ENCODE measurements at places on chromosomes 2 and 18. TPM values are rescaled to one million over a fixed set of nuclear protein-coding genes. Genes with fewer than 3 reads are reported as not detected.
A peak's percentile ranks its signal among the peaks of the same experiment; 100 is the strongest.

GRCh38 chr2:239589270-239589825 is 188.5 kb upstream of the HDAC4 start:
- no peak overlapping the region for H3K4me3 ChIP-seq
- no peak for DNase-seq
- H3K4me1 ChIP-seq: peaks cover 8% of the 10 kb centered on the region
- H3K27me3 ChIP-seq: no peaks in the 10 kb centered on the region

Gene NT5C1B
- not detected for total RNA-seq

DNA sequence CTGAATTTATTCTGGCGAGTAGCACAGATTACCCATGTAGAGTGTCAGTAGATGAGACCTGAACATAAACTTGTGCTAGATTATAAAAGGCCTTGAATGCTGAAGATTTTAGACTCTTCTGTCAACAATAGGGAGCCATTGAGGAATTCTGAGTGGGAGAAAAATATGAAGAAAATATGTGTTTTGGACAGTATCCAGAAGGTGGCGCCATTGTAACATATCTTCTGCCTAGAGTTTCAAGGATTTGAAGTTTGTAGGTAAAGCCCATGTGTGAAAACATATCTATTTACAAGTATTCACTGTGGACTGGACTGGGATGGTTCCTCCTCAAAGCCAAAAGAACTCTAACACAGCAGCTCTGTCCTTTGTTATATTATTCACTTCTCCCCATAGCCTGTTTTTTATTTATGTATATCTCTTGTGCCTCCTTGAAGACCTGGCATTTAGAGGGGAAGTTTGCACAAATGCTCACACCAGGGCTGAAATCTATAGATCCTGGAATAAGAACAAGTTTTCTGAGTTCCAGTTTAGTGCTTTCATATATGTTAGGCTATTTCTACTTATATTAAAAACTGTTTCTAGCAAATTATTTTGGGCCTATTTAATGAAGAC is 124.9 kb downstream of the RDH14 start:
- no peak overlapping the region for H3K4me3 ChIP-seq
- peaks cover 32% of the 10 kb centered on the region for H3K27me3 ChIP-seq
- peaks cover 35% of the 10 kb centered on the region for H3K4me1 ChIP-seq
- DNase-seq: no peak
- H3K36me3 ChIP-seq: no peaks in the 10 kb centered on the region
- no peak overlapping the region for H3K27ac ChIP-seq

DNA sequence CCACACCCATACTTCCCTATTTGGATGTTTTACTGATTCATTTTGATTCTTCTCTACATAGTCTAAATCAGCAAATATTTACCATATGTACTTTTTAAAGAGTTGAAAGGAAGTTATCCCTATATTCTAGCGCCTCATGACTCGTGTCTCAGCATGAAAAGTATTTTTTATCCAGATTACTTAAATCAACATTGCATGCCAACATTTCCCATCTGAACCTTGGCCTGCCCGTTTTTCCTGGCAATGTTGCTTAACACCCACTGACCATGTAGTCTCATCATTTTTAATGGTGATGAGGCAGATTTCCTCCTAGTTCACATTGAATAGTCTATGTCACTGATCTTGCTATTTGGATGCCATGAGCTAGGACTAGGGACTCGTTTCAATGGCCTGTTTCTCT is 13.2 kb upstream of the SCYGR5 start:
- no peaks in the 10 kb centered on the region for H3K27me3 ChIP-seq
- H3K27ac ChIP-seq: no peak overlapping the region
- H3K4me3 ChIP-seq: no peak overlapping the region

DNA sequence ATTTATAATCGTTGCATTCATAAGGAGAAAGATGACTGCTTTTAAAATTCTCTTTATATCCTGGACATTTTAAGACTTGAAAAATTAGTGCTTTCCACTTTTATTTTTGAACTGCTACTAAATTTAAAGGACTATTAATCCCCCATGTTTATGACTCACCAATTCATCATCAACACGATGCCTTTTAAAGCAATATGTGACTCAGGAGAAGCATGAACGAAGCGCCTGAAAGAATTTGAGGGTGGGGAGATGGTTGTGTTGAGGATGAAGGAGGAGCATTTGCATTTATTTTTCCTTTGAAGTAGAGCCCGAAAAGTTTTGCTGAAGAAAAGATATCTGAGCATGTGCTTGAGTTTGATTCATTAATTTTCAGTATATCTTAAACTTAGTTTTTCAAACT is 192.2 kb upstream of the LRRTM1 start:
- no peak overlapping the region for H3K27ac ChIP-seq
- DNase-seq: no peak
- H3K4me1 ChIP-seq: no peaks in the 10 kb centered on the region
- H3K36me3 ChIP-seq: no peaks in the 10 kb centered on the region

Gene NYAP2
- total RNA-seq: 1.00 TPM

Gene UGT1A8
- total RNA-seq: not detected

GRCh38 chr18:77198663-77199062 is 51.0 kb upstream of the GALR1 start:
- no peaks in the 10 kb centered on the region for H3K36me3 ChIP-seq
- no peak overlapping the region for H3K4me3 ChIP-seq
- DNase-seq: no peak
- no peak overlapping the region for H3K27ac ChIP-seq
- peaks cover 13% of the 10 kb centered on the region for H3K27me3 ChIP-seq
- no peaks in the 10 kb centered on the region for H3K4me1 ChIP-seq

GRCh38 chr18:62974928-62975675 is 259.8 kb downstream of the PHLPP1 start:
- peaks cover 35% of the 10 kb centered on the region for H3K36me3 ChIP-seq
- no peaks in the 10 kb centered on the region for H3K4me1 ChIP-seq
- H3K27ac ChIP-seq: no peak overlapping the region
- H3K27me3 ChIP-seq: no peaks in the 10 kb centered on the region

DNA sequence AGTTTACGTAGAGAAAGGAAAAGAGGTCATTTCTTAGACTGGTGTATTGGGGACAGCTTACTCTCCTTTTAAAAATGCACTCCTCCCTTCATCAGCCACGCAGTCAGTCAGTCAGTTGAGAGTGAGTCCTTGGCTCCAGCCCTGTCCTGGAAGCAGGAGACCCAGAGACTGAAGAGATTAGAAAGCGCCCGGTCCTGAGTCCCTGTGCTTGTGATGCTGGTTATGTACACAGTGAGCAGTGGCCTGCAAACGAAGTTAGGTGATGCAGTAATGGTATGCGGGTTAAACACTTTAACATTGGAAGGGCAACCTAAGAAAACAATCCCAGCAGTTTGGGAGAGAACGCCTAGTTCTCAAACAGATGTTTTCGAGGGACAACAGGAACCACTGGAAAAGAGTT is 6.3 kb upstream of the ASB1 start:
- H3K27ac ChIP-seq: peak overlapping the region; percentile 23
- peaks cover 38% of the 10 kb centered on the region for H3K4me1 ChIP-seq
- no peaks in the 10 kb centered on the region for H3K27me3 ChIP-seq

DNA sequence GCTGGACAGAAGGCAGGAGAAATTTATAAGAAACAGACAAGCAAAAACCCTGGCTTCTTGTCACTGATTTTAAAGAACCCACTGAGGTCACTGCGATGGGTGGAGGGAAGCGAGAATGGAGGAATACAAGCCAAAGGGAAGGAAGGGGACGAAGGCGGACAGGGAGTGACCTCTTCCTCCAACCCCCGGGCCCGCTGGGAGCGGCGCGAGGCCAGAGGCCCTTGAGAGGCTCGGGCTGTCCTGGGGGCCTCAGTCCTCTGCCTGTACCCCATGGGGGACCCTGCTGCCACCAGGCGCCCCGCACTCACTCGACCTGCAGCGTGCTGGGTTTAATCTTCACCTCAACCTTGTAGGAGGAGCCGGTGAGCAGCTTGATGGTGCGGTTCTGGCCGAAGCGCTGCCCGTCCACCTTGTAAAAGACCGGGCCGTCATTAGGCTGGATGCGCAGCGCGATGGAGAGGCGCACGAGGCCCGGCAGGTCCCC is 793 bp downstream of the CNRIP1 start:
- no peak for DNase-seq
- H3K4me1 ChIP-seq: peaks cover 12% of the 10 kb centered on the region
- H3K4me3 ChIP-seq: peak overlapping the region; percentile 86
- H3K36me3 ChIP-seq: peaks cover 7% of the 10 kb centered on the region
- H3K27me3 ChIP-seq: peaks cover 72% of the 10 kb centered on the region
- no peak overlapping the region for H3K27ac ChIP-seq

DNA sequence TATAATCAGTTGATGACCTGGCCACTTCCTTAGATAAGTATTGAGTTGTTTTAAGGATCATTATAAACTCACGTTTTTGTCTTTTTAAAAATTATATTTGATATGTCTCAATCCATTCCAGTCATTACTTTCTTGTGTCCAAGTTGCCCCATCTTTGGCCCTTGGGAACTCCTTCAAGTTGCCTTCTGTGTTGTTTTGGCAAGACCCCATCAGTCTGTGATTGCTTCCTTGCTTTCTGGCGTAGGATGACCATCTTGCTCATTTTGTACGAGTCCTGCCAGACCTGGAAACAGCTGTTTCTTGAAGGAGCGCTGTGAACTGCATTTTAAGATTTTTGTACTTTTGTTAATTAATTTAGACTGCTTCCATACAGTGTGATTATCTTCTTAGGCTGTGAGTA is 68.9 kb upstream of the ITM2C start:
- no peak overlapping the region for H3K27ac ChIP-seq
- peaks cover 37% of the 10 kb centered on the region for H3K36me3 ChIP-seq
- H3K4me3 ChIP-seq: no peak overlapping the region

- peaks cover 6% of the 10 kb centered on the region for H3K4me1 ChIP-seq
- DNase-seq: peak; percentile 43
- no peak overlapping the region for H3K27ac ChIP-seq
- H3K27me3 ChIP-seq: peaks cover 32% of the 10 kb centered on the region
- H3K4me3 ChIP-seq: no peak overlapping the region
These were observed 175.7 kb downstream of the FAM210A start for GRCh38 chr18:13550418-13551304.

DNA sequence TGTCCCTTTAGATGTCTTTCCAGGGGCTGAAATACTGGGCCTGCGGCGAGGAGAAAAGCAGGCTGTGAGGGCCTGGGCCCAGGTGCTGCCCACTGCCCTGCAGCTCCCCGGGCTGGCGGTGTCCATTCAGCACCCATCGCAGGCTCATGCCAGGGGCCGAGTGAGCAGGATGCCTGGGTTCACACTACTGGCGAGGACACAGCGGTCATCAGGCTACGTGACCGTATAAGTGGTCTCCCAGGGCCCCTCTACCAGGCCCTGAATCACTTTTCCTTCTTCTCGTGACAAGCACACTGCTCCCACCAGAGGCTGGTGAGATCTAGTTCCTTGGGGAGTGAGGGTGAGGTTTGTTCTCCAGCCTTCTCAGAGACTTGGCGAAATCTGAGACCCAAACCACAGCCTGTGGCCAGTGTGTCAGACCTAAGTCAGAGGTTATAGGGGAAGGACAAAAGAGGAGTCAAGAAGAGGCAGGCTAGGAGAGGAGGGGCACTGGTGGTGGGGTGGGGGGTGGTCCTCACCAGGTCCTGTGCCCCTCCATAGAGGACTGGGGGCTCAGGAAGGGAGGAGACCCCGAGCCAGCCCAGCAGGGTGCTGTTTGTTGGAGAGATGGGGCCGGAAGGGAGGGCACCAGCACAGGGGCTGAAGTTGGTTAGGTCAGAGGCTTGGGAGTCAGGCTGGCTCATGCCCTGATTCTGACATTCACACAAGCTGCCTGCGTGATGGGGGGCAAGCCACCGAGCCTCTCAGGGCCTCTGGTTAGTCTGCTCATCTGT is 6.6 kb upstream of the SEMA4C start:
- H3K4me3 ChIP-seq: no peak overlapping the region
- H3K36me3 ChIP-seq: no peaks in the 10 kb centered on the region
- DNase-seq: no peak
- no peaks in the 10 kb centered on the region for H3K27me3 ChIP-seq
- H3K4me1 ChIP-seq: peaks cover 26% of the 10 kb centered on the region

DNA sequence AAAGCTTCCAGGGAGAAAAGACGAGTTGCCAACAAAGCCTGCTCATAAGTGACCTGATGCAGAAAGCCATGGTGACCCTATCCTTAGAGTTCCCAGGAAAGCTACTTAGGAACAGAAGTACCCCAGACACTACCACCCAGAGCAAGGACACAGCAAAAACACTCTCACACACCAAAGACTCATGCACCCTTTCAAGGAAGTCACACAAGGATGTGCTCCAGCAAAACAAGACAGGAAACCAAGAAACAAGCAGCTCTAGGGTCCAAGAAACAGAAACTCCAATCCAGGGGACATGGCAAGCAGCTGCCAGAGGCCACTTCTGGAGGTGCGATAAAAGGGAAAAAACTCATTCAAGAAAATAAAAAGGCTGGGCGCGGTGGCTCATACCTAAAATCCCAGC is 5.7 kb downstream of the KIF1A start:
- peak; percentile 13 for DNase-seq
- H3K4me3 ChIP-seq: no peak overlapping the region
- H3K27ac ChIP-seq: peak overlapping the region; percentile 29
- peaks cover 20% of the 10 kb centered on the region for H3K36me3 ChIP-seq

DNA sequence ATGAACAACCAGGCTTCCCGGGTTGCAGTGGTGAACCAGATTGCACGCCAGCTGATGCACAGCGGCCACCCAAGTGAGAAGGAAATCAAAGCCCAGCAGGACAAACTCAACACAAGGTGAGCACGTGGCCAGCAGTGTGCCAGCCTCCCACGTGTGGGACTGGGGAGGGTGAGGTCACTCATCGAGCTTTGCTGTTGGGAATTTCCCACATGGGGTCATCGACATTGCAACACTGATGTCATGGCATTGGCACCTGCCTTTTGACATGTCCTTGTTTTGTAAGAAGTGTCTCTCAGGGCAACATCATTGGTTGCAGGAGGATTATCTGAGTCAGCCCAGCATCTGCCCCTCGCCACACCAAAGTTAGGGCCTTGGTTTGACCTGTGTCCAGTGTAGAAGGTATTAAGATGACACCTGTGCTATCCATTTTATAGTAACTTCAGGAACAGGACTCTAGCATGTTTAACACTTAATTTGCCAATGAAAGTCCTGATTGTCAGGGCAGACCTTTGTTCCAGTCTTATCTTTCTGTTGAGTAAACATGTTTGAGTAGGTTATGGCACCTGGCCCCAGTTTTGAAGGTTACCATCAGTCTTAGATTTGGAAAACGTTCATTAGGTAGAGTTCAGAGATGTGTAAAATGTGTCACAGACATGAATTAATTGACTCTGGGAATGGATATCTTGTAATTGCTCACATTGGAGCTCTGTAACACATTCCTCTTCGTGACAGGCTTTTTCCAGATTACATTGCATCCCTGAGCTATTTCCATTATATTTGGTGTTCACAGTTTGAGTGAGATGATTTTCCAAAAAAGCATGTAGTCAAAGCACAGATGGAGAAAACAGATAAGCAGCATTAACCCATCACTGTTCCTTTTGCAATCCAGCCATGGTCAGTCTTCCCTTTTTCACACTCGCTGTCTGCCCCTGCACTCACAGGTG is 93.3 kb upstream of the EML6 start:
- no peak for DNase-seq
- peaks cover 10% of the 10 kb centered on the region for H3K4me1 ChIP-seq
- no peak overlapping the region for H3K27ac ChIP-seq
- no peak overlapping the region for H3K4me3 ChIP-seq
- no peaks in the 10 kb centered on the region for H3K27me3 ChIP-seq

DNA sequence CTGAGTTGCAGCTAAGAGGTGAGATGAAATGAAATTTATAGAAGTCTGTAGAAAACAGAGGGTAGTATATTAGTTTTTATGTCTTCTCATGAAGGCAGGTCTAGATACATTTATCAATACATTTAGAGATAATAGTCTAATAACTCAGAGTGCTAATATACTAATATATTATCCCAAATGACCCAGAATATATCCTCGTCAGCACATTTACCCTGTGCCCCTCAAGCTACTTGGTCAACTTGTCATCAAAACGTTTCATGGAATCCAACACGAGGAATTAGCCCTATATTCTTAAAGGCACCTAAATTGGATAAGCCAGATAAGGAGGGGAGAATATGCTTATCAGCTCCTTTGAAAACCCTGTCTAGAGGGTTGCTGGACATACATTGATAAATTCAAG is 415.1 kb upstream of the LRRTM1 start:
- H3K27me3 ChIP-seq: no peaks in the 10 kb centered on the region
- no peaks in the 10 kb centered on the region for H3K4me1 ChIP-seq
- no peak overlapping the region for H3K27ac ChIP-seq
- no peak for DNase-seq
- H3K4me3 ChIP-seq: no peak overlapping the region
